ENCODE measurements at places on chromosomes 4 and X.
A peak's percentile ranks its signal among the peaks of the same experiment; 100 is the strongest.

GRCh38 chrX:17654116-17654515 lies 83.2 kb upstream of the SCML1 start:
- DNase-seq, result peak; percentile 21

GRCh38 chr4:4572821-4573220 lies 31.0 kb upstream of the STX18 start:
- DNase-seq, result no peak

DNA sequence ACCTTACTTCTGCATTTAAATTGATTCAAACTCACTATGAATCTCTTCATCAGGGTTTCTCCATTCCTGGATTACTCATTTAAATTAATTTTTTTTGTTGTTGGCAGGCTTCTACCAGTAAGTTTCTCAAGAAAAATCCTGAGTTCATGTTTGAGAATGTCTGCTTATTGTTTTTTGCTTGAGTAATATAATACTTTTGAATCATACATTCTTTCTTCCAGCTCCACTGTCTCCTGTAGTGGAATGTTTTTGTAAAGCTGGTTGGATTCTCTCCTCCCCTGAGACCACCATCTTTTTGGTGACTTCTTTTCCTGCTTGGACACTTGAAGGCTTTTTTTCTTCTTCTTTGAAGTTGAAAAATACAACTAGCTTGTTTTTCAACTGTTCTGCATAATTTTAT lies 4.3 kb upstream of the MID1IP1 start:
- DNase-seq, result no peak

DNA sequence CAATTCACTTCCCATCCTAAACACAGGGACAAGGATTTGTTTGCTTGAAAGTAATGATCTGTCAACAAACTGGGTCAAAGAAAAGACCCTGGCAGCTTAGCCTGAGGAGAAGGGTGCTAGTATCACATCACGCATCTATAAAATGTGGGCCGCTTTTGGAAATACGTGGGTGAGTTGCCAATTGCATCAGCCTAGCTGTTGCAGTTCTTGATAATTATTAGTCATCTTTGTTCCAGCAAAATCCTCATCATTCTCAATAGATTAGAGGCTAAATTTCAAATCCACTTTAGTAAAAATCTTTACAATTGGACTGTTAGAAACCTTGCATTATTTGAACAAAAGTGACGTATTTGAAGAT lies 33.6 kb upstream of the TAPT1 start:
- DNase-seq, result no peak

DNA sequence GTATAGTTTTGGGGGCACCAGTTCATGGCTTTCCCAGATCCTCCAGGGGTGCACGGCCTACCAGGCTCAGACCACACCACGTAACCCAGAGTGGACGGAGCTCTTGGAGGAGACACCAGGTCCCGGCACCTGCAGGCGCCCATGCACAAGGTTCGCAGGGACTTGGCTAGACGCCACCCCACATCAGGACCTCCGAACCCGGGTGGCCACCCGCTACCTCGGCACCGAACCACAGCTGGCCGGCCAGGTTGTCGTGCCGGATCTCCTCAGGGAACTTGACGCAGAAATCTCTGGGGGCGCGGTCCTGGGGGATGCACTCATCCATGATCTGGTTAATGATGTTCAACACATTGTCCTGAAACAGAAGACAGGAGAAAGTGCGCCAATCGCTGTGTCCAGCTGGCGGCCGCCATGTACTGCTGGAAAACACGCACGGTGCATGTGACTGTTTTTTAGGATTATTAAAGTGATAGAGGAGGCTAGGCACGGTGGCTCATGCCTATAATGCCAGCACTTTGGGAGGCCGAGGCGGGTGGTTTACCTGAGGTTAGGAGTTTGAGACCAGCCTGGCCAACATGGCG lies 77.1 kb downstream of the ZFYVE28 start:
- no peak for DNase-seq

DNA sequence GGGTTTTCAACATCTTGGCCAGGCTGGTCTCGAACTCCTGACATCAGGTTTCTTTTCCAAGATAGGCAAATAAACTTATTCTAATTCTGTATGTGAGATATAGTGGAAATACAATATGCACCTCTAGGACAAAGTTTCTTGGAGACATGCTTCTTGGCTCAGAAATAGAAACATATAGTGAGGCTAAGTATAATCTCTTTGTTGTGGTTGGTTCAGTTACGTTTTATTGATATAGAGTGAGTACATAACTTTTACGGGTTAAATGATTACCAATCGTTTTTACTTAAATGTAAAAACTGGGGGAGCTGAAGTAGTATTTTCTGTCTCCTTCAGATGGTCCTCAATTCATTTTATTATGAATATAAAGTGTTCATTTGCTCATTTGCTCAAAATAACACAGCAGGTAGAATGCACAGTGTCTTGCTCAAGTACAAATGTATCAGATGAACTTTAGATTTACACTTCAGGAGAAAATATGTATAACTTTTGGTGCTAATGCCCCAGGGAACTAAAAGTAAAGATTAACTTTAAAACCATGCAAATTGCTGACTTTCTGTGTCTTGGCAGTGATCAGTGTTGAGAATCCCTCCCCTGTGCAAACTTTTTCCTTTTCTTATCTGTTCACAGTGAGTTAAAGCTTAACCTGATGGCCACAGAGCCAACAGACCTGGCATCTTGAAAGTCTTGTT lies 77.6 kb downstream of the AFF1 start:
- DNase-seq, result no peak

- DNase-seq, result no peak
Observed at GRCh38 chrX:64976673-64977040, 407 bp upstream of the ZC4H2 start.

DNA sequence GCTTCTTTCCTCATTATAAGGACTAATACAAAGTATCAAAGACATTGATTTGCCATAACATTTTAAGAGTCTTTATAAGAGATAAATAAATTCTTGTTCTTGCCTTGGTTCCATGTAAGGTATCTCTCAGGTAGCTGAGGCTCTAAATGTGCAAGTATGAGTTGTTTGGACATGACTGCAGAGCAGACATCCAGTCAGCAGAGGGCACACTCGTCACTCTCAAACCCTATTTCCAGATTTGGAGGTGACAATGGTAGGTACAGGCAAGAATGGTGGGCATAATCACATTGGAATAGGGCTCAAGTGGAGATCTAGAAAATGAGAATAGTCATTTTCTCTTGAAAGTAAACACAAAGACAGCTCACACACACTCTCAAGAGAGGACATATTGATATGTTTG lies 133.3 kb upstream of the ZIC3 start:
- no peak for DNase-seq

DNA sequence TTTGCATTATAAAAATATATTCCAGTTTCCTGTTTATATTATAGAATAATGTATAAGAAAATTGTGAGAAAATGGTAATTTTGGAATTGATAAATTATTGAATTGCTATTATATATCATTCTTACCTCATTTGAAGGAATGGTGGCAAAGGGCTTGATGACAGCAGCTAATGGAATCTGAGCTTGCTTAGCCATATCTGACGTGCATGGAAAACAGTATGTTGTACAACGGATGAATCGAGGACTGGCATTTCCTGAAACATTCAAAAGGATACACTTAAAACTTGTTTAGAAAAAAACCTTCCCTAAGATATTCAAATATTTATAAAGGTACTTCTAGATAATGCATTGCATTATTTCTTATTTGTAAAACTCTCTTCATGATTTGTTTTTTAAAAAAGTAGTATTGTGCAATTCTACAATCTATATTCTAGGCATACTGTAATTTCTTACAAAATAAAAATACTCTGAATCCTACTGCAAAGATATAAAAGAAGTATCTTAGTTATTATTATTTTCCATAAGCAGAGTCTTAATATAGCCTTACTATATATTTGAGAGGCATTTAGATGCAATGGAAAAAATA lies 38.3 kb downstream of the SEC24D start:
- no peak for DNase-seq

GRCh38 chr4:108058685-108059440 lies 69.2 kb downstream of the HADH start:
- DNase-seq, result no peak

- DNase-seq, result no peak
Observed at GRCh38 chr4:76087007-76087769, 12.7 kb downstream of the ART3 start.

- DNase-seq, result no peak
Observed at GRCh38 chr4:183936574-183937345, 31.7 kb downstream of the STOX2 start.

DNA sequence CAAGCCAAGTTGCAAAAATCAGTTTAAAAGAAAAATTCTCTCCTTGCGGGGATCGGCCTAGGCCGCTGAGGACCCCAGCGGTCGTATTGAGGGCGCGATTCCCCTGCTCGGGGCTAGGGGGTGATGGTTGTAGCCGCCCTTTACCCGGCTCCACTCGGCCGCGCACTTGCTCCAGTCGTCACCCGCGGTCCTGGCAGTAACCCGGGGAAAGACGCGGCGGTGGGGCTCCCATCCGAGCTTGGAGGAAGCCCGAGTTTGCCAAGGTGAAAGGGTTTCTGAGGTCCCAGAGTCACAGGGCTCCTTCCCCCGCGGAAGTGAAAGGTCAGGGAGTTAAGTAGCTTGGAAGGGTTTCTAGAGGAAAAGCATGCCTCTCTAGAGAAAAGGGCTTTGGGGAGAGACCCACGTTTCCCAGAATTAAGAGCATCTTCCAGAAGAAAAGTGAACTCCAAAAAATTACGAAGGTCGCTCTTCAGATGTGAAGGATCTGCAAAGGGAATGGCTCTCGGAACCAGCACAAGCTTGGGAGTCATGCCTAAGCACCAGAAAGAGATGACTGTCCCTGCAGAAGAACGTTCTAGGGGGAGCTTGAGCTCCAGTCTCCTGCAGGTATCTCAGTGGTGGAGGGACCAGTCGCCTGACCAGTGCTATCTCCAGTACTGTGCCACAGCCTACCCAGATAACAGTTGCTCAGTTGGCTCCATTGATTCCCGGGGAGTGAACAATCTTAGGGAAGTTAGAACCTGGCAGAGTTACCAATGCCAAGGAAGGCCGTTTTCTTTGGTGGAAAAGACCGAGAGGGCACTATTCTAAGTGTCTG lies 875 bp downstream of the LAP3 start:
- no peak for DNase-seq

GRCh38 chr4:930028-930551 lies 2.0 kb downstream of the GAK start:
- no peak for DNase-seq

GRCh38 chrX:20995829-20996228 lies 378.4 kb upstream of the CNKSR2 start:
- DNase-seq, result no peak

DNA sequence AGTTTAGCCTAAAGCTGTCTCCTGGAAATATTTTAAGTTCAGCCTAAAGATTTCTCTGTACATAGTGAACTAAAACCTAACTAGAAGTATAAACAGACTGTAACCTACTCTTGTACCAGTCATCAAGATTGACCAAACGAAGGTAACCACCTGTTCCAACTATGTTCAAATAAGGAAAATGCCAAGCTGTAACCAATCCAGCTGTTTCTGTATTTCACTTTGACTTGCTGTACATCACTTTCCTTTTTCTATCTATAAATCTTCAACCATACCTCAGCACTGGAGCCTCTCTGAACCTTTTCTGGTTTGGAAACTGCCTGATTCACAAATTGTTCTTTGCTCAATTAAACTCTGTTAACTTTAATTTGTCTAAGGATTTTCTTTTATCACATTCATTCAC lies 3.1 kb upstream of the CYSLTR1 start:
- DNase-seq, result no peak

Measured in effector CD4-positive, alpha-beta T cell (primary cell).